ENCODE measurements at places on chromosomes 1 and 21.

DNA sequence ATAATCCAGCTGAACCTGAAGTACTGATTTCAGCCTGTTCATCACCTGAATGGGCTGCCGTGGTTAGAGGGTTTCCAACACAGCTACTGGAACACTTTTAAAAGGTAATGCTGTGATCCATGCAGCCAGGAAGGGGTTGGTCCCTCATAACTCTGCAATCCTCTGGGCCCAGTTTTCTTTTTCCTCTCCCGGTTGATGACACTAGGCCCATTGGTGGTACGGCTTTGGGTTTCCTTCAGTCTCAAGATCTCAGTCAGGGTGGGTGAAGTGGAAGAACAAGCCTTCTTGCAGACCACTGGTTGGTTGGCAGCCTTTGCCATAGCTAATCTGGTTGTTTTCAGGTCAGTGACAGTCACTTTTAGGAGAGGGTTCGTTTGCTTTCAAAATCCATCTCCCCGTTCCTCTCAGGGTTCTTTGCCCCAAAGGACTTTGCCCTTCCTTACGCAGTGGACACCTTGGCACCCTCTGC, 502 bp upstream of the SLC35A3 start:
- no peak for DNase-seq

GRCh38 chr1:23742670-23743286, 493 bp upstream of the ELOA start:
- no peak for DNase-seq

DNA sequence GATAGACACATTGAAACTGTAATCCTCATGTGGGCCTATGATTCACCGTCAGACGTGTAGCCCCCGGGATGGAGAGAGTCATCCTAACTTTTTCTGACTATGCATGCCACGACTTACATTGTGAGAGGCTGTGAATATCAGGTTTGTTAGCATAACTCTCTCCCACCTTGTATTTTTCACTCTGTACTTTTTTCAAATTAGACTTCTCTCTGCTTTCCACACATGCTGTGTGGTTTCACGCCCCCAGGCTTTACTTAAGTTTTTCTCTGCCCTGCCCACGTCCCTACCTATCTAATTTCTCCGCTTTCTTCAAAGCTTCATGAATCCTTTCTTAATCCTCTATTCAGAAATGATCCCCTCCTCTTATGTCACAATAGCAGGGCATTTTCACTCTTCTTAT, 3.4 kb upstream of the NCAM2 start:
- no peak for DNase-seq

GRCh38 chr1:244328476-244328875, 123.2 kb downstream of the ADSS2 start:
- DNase-seq: no peak

DNA sequence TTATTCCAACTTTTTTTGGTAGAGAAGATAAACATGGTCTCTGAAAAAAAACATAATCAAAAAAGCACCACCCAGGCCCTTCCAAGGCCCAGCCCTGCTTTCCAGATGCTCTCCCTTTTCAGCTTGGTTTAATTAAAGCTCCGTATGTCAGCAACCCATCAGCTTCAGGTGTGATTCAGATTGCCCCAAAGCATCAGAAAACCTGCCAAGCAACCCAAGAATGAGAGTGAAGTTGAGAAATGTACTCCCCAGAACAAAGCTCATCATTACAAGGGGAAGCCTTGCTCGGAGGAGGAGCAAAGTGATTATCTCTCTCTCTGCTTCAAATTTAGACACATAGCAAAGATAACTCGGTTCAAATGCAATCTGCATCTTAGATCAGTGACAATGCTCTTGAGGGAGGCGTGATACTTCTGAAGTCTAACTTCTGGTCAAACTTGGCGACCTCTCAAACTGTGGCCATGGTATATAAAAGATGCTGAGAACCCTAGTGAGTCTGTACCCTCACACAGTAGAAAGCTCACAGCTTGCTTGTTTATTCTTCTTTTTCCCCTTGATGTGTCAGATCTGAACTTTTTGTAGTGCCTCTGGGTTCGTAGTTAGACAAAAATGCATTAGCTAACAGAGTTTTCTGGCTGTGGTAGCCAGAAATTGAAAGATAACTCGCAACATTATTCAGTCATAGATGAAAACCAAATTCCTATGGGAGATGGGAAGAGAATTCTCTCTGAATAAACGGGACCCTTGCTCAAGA, 63.3 kb upstream of the ZC3H11B start:
- DNase-seq: no peak

DNA sequence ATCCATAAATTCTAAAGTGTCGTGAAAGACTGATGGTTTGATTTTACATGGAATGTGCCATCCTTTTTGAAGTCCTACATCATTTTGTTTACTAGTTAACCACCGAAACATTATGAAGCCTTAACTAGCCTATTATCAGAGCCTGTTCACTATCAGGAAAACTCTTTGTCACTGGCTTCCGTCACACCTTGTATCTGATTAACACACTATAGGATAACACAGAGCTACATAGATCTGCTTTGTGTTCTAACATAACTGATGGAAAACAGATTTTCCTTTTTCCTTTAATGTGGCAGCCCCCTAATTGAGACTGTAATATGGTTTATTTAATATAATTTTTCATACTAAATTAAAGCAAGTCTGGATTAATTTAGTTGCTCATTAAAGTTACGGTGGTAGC, 74.5 kb upstream of the SCYL3 start:
- DNase-seq: no peak

DNA sequence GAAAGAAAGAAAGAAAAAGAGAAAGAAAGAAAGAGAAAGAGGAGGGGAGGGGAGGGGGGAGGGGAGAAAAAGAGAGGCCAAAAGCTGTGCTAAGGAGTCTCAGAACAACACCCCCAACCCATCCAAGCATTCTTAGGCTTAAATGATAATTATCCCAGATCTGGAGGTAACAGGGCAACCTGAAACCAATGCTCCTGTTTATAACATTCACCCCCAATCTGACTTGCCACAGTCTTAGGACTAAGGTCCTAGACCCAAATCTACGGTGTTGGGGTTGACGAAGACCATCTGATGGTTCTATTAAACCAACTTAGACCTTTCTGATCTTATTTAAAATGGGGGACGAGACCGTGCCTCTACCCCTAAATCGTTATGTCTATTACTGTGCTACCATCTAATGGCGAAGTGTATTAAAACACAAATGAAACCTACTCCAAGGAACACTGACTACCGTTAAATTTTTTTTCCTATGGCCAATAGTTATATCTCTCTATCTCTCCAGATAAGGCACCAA, 119.3 kb upstream of the CDC42BPA start:
- no peak for DNase-seq

GRCh38 chr1:159647616-159648015, 60.0 kb downstream of the APCS start:
- DNase-seq: no peak

DNA sequence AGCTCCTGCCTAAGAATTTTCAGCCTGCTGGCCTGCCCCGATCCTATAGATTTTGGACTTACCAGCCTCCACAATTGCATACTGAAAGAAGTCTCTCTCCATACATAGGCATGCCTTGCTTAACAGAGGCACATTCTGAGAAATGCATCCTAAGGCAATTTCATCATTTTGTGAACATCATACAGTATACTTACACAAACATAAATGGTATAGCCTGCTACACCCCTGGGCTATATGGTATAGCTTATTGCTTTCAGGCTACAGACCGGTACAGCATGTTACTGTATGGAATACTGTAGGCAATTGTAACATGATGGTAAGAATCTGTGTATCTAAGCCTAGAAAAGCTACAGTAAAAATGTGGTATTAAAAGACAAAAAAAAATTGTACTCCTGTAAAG, 174.7 kb downstream of the NRIP1 start:
- no peak for DNase-seq

- no peak for DNase-seq
Measured at GRCh38 chr1:15226388-15227255, 20.4 kb upstream of the FHAD1 start.

DNA sequence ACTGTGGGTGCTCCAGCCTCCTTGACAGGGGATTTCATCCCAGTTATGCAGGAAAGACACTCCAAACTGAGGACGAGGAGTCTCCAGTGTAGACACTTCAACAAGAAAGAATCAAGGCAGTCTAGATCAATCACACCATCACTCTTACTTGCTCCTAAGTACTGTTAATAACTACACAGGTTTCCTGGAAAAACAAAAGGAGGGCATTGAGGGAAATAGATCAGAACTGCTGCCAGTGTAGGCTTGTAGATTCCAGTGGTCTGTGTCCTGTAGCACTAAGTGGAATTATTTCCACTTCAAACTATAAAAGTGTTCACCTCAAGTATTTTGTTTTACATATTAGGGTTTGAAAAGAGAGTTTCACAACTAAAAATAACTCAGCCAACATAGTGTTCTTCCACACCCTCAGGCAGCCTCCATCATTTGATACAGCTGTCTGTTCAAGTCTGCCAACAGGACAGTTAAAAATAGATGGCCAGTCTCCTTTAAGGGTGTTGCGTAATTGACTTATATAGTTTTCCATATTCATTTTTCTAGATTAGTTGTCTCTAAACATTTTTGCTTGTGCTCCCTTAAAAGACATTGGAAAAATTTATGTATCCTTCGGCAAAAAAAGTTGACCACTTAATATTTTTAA, 32.0 kb upstream of the AGL start:
- no peak for DNase-seq

DNA sequence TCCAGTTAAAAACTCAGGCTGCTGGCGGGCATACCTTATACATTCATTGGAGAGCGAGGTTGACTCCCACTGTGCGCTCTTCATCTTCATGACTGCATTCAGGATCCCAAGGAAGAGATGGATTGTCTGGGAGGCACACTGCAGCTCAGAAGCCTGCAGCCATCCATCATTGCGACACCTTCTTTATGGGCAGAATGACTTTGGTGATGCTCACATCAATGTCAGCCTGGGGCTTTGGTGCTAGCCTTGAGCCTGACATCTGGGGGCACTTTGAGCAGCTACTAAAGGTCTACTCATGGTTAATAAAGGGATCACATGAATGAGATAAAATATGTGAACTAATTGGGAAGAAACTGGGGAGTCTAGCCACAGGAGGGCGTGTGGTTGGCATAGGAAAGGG, 229.3 kb downstream of the PRDM2 start:
- DNase-seq: no peak

DNA sequence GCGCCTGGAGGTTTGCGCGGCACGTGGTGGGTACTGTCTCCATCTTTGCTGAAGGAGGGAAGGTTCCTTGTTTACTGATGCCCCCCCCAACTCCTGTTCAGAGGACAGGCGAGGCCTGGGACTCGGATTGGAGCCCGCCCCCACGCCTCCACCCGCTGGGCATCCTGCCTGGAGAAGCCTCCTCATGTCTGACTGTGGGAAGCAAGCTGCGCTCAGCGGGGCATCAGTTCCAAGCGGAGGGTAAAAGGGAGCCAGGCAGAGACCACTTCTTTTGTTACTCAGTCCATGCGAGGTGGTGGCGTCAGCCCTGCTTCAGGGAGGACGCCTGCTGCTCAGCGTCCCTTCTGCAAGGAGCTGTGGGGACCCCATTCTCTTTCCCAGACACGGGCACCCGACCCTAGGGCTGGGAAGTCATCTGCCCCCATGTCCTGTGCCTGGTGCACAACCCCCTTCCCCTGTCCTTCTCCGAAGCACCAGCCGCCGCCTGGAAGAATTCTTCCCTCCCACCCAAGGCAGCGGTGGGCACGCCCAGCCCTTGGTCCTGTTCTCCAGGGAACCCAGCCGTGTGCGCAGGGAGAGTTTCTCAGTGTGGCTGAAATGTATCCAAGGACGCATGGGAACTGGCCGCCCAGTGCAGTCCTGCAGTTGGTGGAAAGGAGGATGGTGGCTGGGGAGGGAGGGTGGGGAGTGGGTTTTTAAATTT, 414.0 kb downstream of the CAMTA1 start:
- no peak for DNase-seq

GRCh38 chr1:178945763-178946266, 74.9 kb upstream of the ANGPTL1 start:
- peak; percentile 51 for DNase-seq

DNA sequence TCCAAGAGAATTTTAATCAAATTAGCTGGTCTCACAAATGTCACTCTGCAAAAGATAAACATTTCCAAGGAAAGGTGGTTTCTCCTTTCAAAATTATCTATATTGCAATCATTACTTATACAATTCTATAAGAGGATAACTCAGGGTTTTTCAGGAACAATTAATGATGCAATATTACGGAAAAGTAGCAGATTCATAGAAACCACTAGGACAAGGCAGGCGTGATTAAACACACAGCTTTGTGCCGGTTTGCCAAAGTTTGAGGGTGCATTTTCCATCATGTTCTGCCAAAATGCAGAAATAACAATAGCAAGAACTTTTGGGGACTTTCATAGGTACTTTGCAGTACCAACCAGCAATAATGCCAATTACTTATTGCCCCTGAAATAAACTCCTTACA, 605 bp downstream of the TNFRSF9 start:
- DNase-seq: no peak

GRCh38 chr1:185917646-185918045, 183.5 kb downstream of the HMCN1 start:
- no peak for DNase-seq

DNA sequence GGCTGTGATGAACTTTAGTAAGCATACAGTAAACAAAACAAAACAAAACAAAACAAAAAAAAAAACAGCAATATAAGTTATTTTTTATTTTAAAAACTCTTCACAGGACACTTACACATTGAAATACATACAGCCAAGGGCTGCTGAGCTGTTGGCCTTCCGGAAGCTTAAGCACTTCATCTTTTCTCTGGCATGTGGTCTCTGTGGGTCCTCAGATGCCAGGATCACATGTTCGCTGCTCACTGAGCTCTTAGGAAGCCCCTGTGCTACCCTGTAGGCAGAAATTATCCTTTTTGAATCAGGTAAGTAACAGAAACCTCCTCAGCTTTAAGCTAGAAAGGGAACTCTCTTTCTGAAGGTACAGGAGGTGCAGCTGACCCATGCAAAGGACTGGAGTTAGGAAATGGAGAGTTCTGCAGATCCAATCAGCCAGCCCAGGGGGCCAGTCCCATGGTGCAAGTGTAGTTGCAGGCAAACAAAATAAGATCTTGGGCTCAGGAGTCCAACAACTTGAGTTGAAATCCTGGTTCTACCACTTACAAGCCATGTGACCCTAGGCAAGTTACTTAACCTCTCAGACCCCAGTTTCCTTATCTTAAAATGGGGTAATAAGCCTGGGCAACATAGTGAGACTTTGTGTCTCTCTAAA, 22.4 kb upstream of the MED18 start:
- no peak for DNase-seq

DNA sequence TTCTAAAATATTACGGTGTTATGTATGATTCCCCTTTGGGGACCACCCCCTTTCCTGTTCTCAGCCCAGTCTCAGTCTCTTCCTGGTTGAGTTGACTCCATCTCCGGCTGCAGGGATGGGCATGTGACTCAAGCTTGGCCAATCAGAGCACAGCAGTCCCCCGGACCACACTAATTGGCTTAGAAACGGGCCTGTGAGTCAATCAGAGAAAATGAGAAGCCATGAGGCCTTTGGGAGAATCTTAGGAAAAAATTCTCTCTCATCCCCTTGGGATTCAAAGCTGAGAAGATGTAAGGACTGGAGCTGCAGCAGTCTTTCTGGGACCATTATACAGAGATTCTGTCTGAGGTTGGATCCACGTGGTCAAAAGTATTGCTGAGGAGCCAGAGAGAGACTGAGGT, 10.7 kb upstream of the FHAD1 start:
- DNase-seq: no peak

- no peak for DNase-seq
Measured at GRCh38 chr21:33856893-33857527, 58.6 kb downstream of the ATP5PO start.

- DNase-seq: peak; percentile 63
Measured at GRCh38 chr1:66350001-66350547, 183.9 kb upstream of the SGIP1 start.

- DNase-seq: no peak
Measured at GRCh38 chr1:1198423-1199140, 7.8 kb downstream of the TNFRSF18 start.
